ENCODE measurements at places on chromosomes 11 and 22.
A peak's percentile ranks its signal among the peaks of the same experiment; 100 is the strongest.

- H3K27me3 ChIP-seq, result no peaks in the 10 kb centered on the region
- DNase-seq, result no peak
- H3K36me3 ChIP-seq, result no peaks in the 10 kb centered on the region
- H3K4me3 ChIP-seq, result no peak overlapping the region
These were observed 52.4 kb upstream of the INCENP start for GRCh38 chr11:62071408-62071807.

DNA sequence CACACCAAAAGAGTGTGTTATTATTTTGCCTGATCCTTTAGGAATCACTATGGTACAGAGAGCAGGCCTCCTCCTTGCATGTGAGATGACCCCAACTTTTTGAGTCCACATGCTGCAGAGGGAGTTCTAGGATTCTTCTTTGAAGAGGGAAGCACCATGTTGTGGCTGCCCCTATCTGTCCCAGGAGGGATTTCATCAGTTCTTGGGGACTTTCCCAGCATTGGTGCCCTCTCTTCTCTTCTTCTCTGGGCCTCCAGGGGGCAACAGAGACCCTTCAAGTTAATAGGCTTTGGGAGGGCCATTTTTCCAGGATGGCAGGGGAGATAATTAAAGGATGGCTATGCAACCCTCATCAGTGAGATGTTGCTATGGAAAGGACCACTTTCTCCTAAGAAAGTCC lies 3.6 kb downstream of the MMP1 start:
- H3K36me3 ChIP-seq, result no peaks in the 10 kb centered on the region
- no peaks in the 10 kb centered on the region for H3K27me3 ChIP-seq
- DNase-seq, result peak; percentile 94
- no peaks in the 10 kb centered on the region for H3K4me1 ChIP-seq

DNA sequence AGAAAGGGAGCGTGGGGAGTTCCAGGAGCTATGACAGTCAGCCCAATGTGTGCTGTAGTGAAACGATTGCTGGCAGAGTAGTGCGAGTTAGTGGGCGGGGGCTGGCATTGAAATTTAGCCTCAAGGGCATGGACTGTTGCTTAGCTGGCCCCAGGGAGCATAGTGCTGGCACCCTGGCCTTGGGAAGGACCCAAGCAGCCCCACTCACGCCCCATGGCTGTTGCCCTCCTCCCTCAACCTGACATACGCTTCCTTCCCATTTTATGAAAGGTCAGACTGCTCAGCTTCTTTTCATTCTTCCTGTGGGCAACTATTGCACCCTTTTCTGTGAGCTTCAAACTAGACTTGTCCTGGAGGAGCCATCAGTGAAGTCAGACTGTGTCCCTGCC lies 52.0 kb upstream of the SUSD2 start:
- no peaks in the 10 kb centered on the region for H3K36me3 ChIP-seq
- no peak overlapping the region for H3K4me3 ChIP-seq
- no peaks in the 10 kb centered on the region for H3K27me3 ChIP-seq

DNA sequence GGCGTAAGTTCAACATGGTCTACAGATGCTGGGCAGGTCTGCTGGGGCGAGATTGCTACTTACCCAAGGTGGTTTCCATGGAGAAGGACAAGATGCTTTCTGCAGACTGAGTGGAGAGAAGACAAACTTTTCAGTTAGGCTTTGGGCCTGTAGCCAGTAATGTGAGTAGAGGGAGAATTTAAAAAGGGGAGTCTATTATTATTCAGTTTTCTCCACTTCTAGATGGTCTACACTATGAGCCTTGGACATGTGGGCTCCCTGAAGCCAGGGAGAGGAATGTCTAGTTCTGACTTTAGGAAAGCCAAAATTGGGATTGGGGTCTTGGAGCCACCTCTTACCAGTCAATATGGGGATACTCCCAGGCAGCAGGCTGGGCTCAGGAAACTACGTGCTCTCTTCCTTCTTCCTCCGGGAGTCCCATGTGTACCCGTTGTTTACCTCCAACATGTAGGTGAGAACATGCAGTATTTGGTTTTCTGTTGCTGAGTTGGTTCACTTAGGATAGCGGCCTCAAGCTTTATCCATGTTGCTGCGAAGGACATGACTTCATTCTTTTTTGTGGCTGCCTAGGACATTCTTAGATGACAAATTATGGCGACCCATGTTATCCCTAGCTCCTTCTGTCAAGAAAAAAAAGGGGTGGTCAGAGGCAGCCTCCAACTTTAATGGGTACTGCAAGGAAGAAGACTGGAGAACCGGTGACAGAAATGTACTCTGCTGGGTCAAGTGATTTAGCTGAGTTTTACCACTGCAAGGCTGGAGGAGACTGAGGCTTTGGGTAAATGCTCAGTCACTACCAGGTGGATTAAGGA lies 14.7 kb upstream of the ZNF280A start:
- H3K27ac ChIP-seq, result no peak overlapping the region
- H3K27me3 ChIP-seq, result no peaks in the 10 kb centered on the region
- no peaks in the 10 kb centered on the region for H3K36me3 ChIP-seq
- H3K4me1 ChIP-seq, result no peaks in the 10 kb centered on the region
- no peak for DNase-seq

GRCh38 chr22:30027169-30027568 lies 53.1 kb upstream of the HORMAD2 start:
- no peak overlapping the region for H3K4me3 ChIP-seq
- H3K27ac ChIP-seq, result no peak overlapping the region
- H3K27me3 ChIP-seq, result no peaks in the 10 kb centered on the region
- H3K4me1 ChIP-seq, result no peaks in the 10 kb centered on the region
- no peak for DNase-seq

DNA sequence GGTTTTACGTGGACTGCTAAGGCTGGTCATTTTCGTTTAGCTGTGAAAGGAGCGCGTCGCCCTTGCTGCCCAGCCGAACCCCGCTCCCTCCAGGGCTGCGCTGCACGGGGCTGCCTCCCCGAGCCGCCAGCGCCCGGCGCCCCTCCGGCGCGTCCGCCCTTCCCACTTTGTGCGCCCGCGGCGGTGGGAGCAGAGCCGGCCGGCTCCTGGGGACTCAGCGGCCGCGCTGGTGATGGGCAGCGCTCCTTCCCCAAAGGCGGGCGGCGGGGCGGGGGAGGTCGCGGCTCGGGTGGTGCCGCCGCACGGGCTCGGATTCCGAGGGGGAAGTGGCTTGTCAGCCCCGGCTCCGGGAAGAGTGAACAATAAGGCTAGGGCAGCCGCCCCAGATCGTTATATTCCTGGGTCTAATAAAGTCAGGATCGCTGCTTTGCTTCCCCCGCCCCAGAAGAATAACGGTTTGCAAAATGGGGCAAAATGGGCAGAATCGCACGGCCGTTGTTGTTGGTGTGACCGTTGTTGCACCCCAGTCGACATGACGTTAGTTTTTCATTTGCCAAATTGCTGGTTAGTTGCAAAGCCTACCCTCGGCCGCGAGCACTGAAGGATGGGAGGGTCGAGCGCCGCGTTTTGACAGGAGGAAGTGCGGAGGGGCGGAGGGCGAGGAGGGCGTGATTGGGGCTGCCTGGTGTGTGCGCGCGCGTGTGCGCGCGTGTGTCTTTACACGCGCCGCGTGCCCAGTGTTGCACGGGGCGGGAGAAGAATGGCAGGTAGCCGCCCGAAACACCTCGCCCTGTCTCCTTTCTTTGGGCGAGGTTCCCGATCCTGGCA lies 745 bp downstream of the NCAM1 start:
- peaks cover 6% of the 10 kb centered on the region for H3K27me3 ChIP-seq
- peak; percentile 30 for DNase-seq
- H3K4me1 ChIP-seq, result peaks cover 2% of the 10 kb centered on the region
- no peaks in the 10 kb centered on the region for H3K36me3 ChIP-seq
- peak overlapping the region; percentile 65 for H3K4me3 ChIP-seq

- DNase-seq, result no peak
- H3K4me3 ChIP-seq, result no peak overlapping the region
- H3K27me3 ChIP-seq, result no peaks in the 10 kb centered on the region
These were observed 21.2 kb downstream of the SYT13 start for GRCh38 chr11:45264839-45265515.

DNA sequence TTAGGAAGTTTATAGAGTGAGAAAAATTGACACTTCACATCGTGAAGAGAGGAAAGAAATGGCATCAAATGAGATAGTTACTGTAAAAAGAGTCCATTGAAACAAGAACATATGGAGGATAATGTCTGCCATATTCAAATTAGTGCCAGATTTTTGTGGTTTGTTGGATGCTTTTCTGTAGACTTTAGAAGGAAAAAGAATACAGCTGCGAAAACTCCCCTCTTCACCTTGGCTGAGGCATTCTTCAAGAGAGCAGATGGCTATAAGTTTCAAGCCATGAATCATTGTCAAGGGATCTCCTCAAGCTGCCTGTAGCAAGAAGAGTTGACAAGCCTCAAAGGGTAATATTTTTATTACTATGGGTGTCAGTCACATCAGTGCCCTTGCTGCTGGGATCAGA lies 507.4 kb upstream of the RAG2 start:
- no peak overlapping the region for H3K4me3 ChIP-seq
- H3K4me1 ChIP-seq, result no peaks in the 10 kb centered on the region
- DNase-seq, result no peak
- H3K27me3 ChIP-seq, result no peaks in the 10 kb centered on the region
- no peaks in the 10 kb centered on the region for H3K36me3 ChIP-seq
- H3K27ac ChIP-seq, result no peak overlapping the region

DNA sequence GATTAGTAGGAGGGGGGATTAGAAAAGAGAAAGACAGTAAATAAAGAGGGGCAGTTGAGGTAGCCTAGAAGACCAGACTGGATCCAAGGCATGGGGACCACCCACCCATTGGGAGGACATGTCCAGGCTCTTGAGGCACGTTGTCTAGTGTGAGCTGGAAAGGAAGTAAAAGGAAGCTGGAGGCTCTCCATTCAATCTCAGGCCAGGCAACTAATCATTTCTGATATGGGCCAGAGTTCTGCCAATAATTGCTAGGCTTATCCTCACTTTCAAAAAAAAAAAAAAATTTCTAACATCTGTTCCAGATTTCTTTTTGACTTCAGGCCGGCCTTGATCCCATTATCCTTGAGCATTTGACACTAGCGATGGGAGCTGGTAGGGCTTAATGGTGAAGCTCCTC lies 476.1 kb downstream of the SOX6 start:
- H3K4me1 ChIP-seq, result peaks cover 6% of the 10 kb centered on the region
- H3K36me3 ChIP-seq, result no peaks in the 10 kb centered on the region
- no peak overlapping the region for H3K4me3 ChIP-seq
- H3K27ac ChIP-seq, result no peak overlapping the region

DNA sequence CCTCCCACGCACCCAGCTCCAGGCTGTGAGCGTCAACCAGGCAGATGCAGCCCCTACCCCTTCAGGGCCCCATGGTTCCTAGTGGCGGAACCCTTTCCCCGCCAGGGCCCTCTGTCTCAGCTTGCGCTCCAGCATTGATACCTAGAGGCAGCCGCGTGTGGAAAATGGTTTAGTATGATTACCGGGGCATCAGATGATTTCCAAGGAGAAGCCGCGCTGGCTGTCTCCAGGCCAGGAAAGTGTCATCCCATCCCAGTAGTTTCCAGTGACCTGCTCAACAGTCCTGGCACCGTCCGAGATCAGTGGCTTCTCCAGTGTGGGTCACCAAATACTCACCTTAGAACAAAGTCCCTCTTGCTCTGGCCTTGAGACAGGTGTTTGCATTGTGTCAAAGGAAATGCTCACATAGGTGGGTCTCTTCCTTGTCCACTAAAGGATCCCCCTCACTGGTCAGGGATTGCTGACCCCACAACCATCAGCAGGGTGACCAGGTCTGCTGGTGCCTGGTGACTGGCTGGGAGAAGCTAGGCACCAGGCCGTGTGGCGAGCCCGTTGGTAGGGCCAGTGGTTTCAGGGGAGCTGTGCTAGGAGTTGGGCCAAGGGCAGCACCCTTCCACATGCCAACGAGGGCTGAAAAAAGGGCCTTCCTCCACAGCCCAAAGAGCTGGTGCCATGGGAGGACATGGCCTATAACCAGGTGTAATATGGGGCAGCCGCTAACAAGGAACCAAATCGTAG lies 109.4 kb downstream of the MORC2 start:
- H3K36me3 ChIP-seq, result no peaks in the 10 kb centered on the region
- H3K27me3 ChIP-seq, result no peaks in the 10 kb centered on the region
- H3K4me1 ChIP-seq, result peaks cover 3% of the 10 kb centered on the region
- no peak overlapping the region for H3K27ac ChIP-seq
- H3K4me3 ChIP-seq, result no peak overlapping the region

DNA sequence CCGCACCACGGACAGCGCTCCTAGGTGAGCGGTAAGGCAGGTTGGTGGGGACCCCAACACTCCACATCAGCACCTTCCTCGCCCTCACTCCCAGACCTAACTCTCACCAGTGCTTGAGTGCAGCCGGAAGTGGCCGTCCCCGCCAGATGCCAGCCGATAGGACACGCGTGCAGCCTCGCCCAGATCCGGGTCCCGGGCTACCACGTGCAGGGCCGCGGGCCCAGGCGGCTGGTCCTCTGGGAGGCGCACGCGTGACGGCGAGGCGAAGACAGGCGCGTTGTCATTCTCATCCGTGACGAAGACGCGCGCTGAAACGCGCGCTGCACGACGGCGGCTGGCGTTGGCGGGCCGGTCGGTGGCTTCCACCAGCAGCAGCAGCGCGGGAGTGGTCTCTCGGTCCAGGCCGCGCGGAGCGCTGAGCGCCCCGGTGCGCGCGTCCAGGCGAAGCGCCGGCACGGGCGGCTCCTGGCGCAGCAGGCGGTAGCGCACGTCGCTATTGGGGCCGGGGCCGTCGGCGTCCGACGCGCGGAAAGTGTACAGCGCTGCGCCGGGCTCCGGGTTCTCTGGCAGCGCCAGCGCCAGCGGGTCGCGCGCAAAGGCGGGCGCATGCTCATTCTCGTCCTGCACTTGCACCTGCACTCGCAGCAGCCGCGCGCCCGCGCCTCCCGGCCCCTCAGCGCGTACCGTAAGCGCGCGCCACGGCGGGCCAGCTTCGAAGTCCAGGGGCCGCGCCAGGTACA lies 10.8 kb upstream of the TPP1 start:
- H3K4me3 ChIP-seq, result no peak overlapping the region
- DNase-seq, result peak; percentile 55
- peaks cover 5% of the 10 kb centered on the region for H3K27me3 ChIP-seq
- H3K27ac ChIP-seq, result no peak overlapping the region

GRCh38 chr11:43298397-43298796 lies 13.4 kb upstream of the API5 start:
- H3K4me3 ChIP-seq, result no peak overlapping the region
- no peak for DNase-seq
- H3K27me3 ChIP-seq, result no peaks in the 10 kb centered on the region
- no peaks in the 10 kb centered on the region for H3K4me1 ChIP-seq
- no peak overlapping the region for H3K27ac ChIP-seq

- H3K27ac ChIP-seq, result no peak overlapping the region
- no peaks in the 10 kb centered on the region for H3K27me3 ChIP-seq
- no peak overlapping the region for H3K4me3 ChIP-seq
- H3K4me1 ChIP-seq, result no peaks in the 10 kb centered on the region
- no peaks in the 10 kb centered on the region for H3K36me3 ChIP-seq
- DNase-seq, result no peak
These were observed 110.4 kb downstream of the ELP4 start for GRCh38 chr11:31619980-31620379.

DNA sequence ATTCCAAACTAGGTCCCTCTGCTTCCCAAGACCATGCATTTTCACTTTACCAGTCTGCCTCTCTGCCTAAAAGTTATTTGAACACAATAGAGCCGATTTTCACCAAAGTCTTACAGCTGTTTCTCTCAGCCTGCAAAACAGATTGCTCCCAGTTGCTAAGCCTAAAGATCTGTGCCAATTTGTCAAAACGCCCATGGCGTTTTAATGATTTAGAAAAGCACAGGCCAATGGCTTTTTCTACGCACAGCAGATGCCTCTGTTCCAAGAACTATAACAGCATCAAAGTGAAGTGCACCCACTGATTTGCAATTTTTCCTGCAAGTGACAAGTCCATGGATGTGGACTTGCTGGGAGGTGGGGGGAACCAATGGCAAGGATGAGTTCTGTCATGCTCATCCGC lies 173.9 kb upstream of the SYN3 start:
- H3K27ac ChIP-seq, result no peak overlapping the region
- no peak for DNase-seq
- H3K4me3 ChIP-seq, result no peak overlapping the region
- H3K27me3 ChIP-seq, result no peaks in the 10 kb centered on the region
- no peaks in the 10 kb centered on the region for H3K36me3 ChIP-seq
- H3K4me1 ChIP-seq, result no peaks in the 10 kb centered on the region
